Stimulated activated CD4-positive, alpha-beta T cell treated with anti-CD3 and anti-CD28 coated beads, Interleukin-2, amount 100 ng/mL, for 4 hours (primary cell): ENCODE measurements at places on chromosomes 12 and 14.

DNA sequence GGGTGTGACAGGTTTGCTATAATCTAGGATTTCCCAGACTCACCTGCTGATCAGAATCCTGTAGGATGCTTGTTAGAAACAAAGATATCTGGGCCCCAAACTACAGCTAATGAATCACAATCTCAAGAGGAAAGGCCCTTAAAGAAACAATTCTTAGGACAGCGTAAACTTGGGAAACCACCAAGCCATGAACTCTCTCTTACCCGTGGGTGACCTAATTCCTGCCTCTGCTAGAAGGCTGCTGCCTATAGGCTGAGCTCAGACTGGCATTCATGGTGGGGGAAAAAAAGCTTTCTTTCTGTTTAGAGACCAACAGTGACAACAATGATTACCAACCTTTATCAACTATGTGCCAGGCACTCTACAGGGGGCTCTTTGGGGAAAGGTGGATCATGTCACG is 213.9 kb upstream of the FKBP4 start:
- DNase-seq = no peak

GRCh38 chr12:16198884-16199283 is 78.6 kb downstream of the SLC15A5 start:
- no peak for DNase-seq

GRCh38 chr14:95346820-95347219 is 27.1 kb upstream of the CLMN start:
- DNase-seq = no peak

GRCh38 chr12:75704208-75704607 is 192.8 kb upstream of the KRR1 start:
- no peak for DNase-seq

GRCh38 chr12:12441843-12442461 is 85.1 kb downstream of the BORCS5 start:
- DNase-seq = no peak

- DNase-seq = no peak
Measured at GRCh38 chr12:75638792-75639191, 127.4 kb upstream of the KRR1 start.

GRCh38 chr12:25557830-25558436 is 4.8 kb upstream of the LMNTD1 start:
- no peak for DNase-seq

DNA sequence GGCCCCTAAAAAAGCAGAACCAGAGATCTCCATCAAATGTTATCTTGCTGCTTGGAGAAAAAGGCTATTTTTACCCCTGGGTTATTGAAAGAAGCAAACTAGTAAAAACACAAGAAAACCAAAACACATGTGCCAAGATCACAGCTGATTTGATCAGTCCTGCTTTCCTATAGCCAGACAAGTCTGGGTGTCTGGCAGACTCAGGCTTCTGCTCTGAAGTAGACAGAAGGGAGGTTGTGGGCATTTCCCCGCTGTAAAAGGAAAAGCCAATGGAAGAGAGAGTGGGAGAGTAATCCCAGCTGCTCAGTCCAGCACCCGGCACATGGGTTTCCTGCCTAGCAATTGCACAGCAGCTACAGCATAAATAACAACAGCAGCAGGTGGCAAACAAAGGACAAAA is 177.9 kb downstream of the PHLDA1 start:
- no peak for DNase-seq

GRCh38 chr14:93163564-93163963 is 21.1 kb downstream of the MOAP1 start:
- DNase-seq = no peak

DNA sequence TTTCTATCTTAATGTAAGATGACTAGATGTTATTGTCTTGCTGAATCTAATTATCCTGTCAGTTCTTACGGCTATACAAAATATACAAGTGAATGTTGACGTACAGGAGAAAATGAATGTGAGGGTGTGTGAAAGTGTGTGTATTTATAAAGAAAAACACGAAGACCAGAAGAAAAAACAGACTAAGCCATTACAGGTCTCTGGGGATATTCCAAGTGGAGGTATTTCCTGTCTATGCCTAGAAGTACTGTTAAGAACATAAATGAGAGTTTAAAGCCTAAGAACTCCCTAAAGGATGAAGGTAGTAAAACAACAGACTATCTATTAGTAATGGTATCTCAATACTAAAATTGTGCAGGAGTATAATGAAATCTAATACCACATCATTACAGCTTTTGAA is 7.6 kb downstream of the MDM1 start:
- DNase-seq = no peak

- DNase-seq = no peak
Measured at GRCh38 chr12:51759175-51759574, 89.3 kb downstream of the FIGNL2 start.

- no peak for DNase-seq
Measured at GRCh38 chr14:62071039-62071438, 308.8 kb downstream of the SNAPC1 start.

- DNase-seq = no peak
Measured at GRCh38 chr14:81193924-81194633, 26.7 kb downstream of the GTF2A1 start.

DNA sequence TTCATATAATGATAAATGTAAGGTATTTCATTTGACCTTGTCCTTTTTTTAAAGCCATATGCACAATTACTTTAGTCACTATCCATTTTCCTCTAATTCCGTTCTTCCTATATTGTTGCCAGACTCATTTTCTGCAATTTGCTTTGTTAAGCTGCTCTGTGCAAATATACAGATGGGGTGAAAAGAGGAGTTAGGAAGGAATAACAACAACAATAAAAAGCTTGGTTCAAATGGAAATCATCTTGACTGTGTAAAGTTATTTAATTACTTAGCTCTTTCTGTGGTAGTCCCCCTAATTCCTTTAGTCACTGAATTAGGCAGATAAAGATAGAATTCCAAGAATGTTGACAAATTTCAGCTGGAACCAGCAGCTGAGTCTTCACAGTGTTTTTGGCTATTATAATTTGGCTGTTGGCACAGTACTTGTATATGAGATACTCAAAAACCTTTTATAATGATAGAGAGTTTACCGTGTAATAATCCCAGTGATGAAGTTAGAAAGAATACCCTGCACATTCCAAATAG is 838.0 kb downstream of the RPS29 start:
- DNase-seq = no peak

DNA sequence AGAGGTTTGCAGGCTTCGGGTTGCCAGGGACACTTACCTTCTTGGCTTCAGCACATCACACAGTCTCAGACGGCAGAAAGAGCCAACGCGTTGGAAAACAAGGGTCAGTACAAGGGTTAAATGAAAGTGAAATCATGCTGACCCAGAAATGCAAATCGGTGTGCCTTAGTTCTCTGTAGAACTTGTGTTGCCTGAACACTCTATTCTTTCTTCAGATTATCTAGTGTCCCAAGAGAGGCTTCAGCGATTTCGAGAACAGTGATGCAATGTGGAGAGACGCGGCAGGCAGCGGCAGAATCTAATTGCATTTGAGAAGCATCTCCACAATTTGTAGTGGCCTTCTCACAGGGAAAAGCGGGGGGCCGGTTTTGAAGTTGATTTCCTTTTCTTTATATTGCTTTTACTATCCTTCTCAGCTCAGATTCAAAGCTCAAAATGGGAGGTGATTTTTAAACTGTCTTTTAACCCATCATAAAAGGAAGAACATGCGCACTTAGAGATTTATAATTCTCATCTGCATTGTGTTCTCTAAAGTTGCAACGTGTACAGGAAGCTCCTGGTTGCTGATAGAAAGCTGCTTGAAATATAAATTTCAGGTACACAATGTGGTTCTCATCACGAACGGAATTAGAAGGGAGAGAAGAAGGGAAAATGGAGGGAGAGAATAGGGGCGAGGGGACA is 67.8 kb upstream of the EGLN3 start:
- DNase-seq = no peak

DNA sequence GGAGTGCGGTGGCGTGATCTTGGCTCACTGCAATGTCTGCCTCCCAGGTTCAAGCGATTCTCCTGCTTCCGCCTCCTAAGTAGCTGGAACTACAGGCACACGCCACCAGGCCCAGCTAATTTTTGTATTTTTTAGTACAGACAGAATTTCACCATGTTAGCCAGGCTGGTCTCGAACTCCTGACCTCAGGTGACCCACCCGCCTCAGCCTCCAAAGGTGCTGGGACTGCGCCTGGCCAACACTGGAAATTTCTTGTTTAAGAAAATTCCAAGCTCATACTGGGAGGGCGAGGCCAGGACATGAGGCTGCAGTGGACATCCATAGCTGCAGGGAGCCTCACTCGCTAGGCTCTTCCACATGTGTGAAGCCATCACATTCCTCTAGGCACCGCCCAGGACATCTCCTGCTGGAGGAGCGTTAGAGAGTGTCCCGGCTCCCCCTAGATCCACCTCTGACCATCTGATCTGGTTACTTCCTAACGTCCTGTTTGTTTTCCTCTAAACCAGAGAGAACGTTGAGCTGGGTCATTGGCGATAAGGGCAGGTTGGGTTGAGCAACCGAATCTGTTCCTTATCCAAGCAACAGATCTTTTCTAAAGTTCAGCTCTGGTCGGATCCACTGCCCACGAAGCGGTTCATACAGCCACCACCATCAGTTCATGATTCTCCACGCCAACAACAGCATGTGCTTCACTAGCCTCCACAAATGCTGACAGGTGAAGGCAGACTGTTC is 108.2 kb upstream of the MED13L start:
- DNase-seq = no peak

DNA sequence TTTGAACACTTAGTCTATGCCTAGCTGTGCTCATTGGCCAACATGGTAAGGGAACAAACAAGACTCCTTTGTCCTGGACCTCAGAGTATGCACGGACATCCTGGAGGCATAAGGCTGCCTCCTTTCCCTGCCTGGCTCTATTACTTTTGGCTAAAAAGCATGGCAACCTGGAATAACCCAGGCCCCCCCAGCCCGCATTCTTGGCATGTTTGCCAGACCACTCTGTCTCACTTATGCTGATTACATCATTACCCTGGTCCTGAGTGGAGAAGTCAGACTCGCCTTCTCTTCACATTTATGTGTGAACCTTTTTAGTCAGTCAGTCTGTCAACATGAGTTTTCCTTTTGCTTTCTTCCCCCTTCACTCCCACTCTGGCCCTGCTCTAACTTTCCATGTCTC is 58.0 kb upstream of the ELK3 start:
- no peak for DNase-seq

GRCh38 chr14:76687611-76688382 is 73.5 kb upstream of the VASH1 start:
- DNase-seq = no peak

DNA sequence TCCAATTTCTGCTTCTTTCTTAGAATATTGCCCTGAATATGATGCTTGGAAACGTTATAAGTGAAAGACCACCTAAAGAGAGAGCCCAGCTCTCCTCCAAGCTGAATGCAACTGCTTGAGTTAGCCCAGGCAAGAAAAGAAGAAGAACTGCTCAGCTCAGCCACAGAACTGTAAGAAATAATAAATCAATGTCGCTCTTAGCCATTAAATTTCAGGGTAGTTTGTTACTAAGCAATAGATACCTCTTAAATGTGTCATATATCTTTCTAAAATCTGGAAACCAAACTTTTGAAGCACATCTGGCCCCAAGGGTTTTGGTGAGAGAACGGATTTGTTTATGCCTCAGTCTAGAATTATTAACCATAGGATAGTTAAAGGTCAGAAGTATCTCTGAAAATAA is 50.4 kb downstream of the SLC6A15 start:
- DNase-seq = no peak

GRCh38 chr12:165862-166368 is 48.0 kb downstream of the SLC6A12 start:
- DNase-seq = no peak

DNA sequence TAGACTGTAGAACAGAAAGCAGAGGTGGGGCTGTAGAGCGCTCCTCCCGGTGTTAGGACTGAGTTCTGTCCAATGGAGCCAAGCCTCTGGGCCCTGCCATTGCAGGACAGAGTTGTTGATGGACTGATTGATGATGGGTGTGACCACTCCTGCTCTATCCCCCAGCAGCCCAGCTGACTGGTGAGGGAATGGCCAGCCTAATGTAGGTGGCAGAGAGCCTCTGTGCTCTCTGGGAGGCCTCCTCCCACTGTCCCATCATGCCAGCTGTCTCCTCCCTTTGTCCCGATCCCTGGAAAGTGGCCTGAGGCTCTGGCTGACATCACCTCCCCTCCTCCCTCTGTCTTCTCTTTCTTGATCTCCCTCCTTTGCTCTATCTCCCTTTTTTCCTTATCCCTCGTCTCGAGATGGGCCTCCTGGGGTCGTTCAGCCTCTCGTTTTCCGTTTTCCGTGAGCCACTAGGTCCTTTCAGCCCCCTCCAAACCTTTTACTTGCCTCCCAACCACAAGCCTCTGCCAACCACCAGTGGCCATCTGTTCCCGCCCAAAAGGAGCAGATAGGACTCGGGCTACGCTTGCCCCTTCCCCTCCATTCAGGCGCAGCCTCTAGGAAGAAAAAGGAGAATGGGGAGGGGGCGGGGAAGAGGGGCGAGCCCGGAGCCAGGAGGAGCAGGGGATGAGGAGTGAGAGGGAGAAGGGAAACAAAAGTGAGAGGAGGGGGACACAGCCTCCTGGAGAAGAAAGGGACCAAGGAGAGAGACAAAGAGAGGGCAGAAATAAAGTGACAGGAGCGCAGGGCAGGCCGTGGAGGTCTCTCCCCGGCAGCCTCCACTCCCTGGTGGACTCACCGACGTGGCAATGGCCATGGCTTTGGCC is 572 bp downstream of the EFS start:
- DNase-seq = no peak

DNA sequence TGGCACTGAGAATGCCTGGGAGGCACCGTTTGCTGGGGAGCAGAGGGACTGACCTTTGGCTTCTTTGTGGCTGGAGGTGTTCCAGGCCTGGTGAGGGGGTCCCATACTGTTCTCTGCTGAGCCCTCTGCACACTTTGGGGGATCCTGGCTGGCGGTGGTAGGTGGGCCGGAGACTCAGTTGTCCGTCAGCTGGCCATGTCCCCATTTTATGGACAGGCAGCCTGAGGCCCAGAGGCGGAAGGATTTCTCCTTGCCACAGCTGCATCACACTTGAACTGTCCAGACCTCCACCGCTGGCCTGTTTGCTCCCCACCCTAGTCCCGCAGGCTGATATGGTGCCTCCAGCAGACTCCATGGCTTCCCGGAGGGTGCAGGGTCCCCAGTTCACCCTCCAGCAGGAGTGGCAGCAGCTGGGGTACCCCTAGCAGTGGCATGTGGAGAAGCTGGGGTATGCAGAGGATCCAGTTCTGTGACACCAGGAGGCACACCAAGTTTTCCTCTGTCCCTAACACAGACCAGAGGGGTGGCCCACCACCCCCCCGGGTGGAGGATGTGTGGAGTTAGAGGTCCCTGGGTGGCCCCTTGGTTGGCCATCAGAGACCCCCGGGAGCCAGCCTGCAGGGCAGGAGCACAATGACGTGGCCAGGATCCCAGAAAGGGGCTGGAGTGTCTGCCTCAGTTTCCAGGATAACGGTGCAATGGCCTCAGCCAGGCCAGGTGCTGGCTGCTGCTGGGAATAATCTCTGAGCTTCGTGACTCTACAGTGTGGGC is 14.8 kb downstream of the SLC25A29 start:
- DNase-seq = no peak

DNA sequence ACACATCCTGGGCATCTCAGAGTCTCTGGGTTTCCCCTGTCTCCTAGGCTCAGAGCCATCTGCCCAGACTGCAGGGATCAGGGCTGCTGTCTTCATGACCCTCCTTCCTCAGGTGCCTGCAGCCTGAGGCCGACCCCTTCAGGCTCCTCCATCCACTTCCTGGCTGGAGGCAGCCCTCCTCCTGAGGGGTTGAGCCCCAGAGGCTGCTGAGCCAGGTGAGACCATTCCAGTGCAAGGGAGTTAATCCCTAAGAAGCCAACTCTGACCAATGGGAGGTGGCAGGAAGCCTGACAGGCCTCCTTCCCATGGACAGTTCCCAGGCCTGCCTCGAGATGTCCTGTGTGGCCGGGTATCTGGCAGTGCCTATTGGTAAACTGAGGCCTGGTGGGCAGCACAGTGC is 8.4 kb upstream of the PPP4R4 start:
- no peak for DNase-seq
